ENCODE measurements at places on chromosomes 12 and 14. TPM values are rescaled to one million over a fixed set of nuclear protein-coding genes. Genes with fewer than 3 reads are reported as not detected.

Gene DNAI7
- 0.70 TPM for polyA plus RNA-seq

Gene RFLNA
- 1.5 TPM for polyA plus RNA-seq

Gene HCAR1
- polyA plus RNA-seq = 1.2 TPM

Gene AMN
- polyA plus RNA-seq = 0.41 TPM

Gene GPR162
- 59.9 TPM for polyA plus RNA-seq

Gene PLEKHH1
- 43.3 TPM for polyA plus RNA-seq

Gene HOXC4
- polyA plus RNA-seq = not detected

Gene CAPZA3
- polyA plus RNA-seq = not detected

Gene BRAP
- polyA plus RNA-seq = 19.6 TPM

Gene RASAL1
- polyA plus RNA-seq = 12.3 TPM

Gene GPR135
- polyA plus RNA-seq = 0.53 TPM

Gene COX8C
- polyA plus RNA-seq = not detected

Gene HSPB8
- 70.7 TPM for polyA plus RNA-seq

Gene C14orf132
- 69.2 TPM for polyA plus RNA-seq

Gene PRH2
- not detected for polyA plus RNA-seq

Gene GSG1
- not detected for polyA plus RNA-seq

Gene KRR1
- polyA plus RNA-seq = 7.8 TPM

Gene FOXG1
- polyA plus RNA-seq = 28.3 TPM

Gene CD163
- polyA plus RNA-seq = 7.8 TPM

Gene JPH4
- 39.2 TPM for polyA plus RNA-seq

Gene FBLN5
- 10.2 TPM for polyA plus RNA-seq

Gene IAPP
- not detected for polyA plus RNA-seq
